Right hindlimb (tissue), 1 donor: ENCODE measurements at places on chromosomes 12 and 14.

GRCh38 chr12:69885658-69886057, 60.6 kb downstream of the MYRFL start:
- DNase-seq, result no peak

DNA sequence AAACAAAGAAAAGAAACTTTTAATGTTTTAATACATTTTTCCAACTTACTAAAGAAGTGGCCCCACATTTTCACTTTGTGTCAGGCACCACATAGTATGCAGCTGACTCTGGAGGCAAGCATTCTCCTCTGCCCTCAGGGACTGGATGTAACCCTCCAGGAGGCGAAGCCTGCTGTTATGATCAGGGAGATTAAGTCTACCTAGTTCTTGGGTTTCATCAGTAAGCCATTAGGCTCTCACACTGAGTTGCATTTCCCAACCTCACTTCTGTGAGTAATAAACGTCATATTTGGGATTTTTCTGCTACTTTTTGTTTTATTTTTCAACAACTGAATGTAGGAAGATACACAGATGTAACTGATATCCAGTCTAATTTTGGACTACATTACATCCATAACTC, 101.2 kb upstream of the LRFN5 start:
- no peak for DNase-seq

DNA sequence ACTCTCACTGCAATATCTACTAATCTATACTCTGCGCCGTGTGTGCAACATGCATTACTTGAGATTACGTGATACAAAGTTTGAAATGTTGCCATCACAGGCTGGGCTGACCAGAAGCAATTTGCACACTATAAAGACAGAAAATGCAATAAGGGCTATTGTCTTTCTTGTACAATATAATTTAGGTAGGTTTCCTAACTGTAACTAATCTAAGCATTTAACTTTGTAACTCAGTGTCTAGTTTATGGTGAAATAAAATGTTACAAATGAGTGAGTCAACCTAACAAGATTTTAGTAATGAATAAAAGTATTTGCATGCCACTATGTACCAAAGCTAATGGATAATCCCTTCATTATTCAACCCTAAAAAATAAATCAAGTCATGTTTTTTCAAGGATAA, 57.8 kb downstream of the LRP6 start:
- no peak for DNase-seq

DNA sequence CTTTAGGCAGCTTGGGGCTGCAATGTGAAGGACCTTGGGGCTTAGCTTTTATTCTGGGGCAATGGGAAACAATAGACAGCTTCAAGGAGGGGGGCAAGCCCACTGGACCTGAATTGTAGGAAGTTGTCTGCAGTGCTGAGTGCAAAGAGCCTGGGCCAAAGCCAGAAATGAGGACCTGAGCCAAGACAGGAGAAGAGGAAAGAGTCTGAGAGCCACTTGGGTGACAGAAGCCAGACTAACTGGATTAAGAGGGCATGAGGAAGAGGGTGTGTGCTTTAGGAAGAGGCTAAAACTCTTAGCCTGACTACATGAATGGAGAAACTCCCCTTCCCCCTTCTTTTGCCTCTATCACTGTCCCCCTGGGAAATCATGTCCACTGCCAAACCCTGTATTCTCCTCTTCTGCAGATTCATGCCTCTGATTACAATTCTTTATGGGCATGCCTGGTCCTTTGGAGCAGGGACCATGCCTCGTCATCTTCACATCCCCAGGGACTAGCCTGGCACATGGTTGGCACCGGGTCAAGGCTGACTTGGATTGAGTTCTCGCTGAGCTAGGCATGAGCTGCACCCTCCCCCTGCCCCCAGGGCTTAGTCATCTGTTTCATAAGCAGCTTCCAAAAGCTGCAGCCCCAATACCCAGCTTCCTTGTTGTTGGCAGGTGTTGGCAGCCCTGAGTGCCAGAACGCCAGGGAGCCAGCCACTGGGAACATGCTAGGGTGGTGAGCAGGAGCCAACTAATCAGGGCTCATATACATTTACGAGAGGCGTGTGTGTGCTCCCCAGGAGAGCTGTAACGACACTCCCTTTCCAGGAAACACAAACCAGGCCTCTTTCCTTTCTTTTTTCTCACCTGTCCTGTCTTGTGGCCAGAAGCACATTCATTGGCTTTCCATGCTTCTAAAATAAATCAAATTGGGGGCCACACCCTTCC, 27.7 kb upstream of the JDP2 start:
- peak; percentile 84 for DNase-seq

DNA sequence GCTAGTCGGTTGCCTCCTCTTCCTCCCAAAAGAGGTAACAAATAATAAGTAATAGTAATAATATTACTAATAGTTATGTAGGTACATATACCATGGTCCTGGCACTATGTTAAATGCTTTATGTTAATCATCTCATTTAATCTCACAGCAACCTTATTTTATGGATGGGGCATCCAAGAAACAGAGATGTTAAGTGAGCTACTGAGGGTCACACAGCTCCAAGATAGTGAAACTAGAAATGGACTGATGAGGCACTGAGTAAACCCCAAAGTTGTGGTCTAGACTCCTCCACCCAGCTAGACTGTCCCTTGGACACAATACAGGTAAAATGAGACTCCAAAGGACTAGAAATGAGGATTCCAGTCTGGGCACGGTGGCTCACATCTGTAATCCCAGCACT, 15.1 kb downstream of the ZFHX2 start:
- DNase-seq, result no peak

- DNase-seq, result peak; percentile 48
Observed at GRCh38 chr12:460261-461230, 807 bp downstream of the B4GALNT3 start.

GRCh38 chr12:47590771-47591360, 115.0 kb downstream of the RPAP3 start:
- DNase-seq, result no peak

DNA sequence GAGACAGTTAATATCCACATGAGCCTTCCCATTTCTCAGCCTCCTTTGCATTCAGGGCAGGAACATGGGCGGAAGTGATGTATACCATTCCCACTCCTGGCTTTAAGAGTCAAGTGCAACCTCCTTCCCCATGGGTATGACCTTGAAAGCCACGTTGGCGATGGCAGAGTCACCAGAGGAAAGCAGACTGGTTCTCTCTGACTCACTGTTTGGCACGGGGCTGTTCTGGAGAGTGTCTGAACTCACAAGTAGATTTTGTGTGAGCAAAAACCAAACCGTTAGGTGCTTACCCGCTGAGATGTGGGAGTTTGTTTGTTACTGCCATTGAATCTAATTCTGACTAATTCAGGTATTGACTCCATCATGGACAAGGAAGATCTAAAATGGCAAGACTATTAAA, 36.7 kb upstream of the PZP start:
- no peak for DNase-seq

- no peak for DNase-seq
Observed at GRCh38 chr12:120125029-120125428, 8.5 kb upstream of the RAB35 start.

- no peak for DNase-seq
Observed at GRCh38 chr14:58942516-58942915, 246.0 kb upstream of the DAAM1 start.

DNA sequence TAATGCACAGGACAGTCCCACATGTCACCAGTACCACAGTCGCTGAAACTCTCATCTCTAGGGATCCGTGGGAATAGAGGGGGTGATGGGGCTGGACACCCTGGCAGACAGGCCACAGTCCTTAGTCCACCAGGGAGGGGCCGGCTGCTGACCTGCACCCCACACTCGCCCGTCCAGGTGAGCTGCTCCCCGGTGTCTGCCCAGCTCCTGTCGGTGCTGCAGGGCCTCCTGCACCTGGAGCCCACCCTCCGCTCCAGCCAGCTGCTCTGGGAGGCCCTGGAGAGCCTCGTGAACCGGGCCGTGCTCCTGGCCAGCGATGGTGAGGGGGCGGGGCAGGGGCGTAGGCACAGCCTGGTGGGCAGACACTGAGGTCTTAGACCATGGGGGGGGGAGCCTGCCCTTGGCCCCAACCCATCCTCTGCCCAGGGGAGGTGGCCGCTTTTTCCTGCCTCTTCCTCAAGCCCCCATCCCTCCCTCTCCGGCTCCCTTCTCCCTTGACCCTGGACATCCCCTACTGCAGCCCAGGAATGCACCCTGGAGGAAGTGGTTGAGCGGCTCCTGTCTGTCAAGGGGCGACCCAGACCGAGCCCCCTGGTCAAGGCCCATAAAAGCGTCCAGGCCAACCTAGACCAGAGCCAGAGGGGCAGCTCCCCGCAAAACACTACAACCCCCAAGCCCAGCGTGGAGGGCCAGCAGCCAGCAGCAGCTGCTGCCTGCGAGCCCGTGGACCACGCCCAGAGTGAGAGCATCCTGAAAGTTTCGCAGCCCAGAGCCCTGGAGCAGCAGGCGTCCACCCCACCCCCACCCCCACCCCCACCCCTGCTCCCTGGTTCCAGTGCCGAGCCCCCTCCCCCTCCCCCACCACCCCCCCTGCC, 17.1 kb upstream of the ADSS1 start:
- DNase-seq, result no peak

DNA sequence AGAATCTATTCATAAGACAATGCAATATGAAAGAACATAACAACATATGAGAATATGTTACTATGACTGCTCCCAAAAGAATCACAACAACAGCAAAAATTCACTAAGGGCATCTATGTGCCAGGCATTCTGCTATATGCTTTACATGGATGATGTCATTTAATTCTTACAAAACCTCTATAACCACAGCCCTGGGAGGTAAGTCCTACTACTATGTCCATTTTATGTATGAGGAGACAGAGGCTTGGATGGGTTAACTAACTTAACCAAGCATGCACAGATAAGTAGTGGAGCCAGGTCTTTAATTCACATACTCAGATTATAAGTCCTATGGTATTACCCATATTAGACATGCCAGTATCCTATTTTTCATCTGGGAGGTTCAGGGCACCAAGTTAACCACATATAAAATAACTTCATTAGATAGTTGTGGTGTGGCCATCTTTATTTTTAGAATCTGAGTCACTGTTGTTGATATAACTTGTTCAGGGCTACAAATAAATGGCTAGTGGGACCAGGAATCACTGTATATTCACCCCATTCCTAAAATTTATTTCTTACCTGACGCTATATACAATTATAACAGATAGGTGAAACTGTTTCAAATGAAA, 33.2 kb upstream of the RAD51AP1 start:
- DNase-seq, result no peak

- DNase-seq, result peak; percentile 25
Observed at GRCh38 chr12:50314636-50315312, 31.5 kb upstream of the LIMA1 start.

GRCh38 chr12:71160585-71160984, 2.8 kb upstream of the TSPAN8 start:
- DNase-seq, result no peak

DNA sequence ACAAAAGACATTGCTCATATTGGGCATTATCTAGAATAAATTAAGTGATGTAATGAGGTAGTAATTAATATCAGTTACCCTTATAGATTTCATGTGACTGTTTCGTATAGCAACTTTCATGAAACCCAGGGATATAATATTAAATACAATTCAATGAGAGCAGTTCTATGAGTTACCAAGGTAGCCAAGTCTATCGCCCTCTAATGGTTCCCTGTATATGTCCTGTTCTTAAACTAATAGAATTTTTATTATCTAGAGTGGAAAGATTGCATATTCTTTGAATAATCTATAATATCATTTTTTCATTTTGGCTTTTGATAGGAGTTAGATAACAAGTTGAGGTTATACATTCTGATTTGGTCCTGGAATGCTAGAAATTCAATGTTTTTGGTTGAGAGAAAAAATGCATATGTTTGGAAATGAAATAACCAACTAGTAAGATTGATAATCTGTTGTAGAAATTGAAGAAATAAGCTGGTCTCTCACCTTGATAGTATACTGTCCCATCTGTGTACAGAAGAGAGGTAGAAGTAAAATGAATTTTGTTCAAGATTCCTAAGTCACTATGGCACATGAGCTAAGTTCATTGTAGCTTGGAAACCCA, 59.7 kb downstream of the SCFD1 start:
- DNase-seq, result no peak

- DNase-seq, result no peak
Observed at GRCh38 chr12:118102070-118102469, 1.7 kb downstream of the VSIG10 start.
